Stimulated activated CD4-positive, alpha-beta T cell treated with anti-CD3 and anti-CD28 coated beads, Interleukin-4, amount 100 ng/mL, for 4 hours (primary cell): ENCODE measurements at places on chromosomes 7 and 10.

- no peak for DNase-seq
Observed at GRCh38 chr7:7177044-7177517, 5.3 kb upstream of the C1GALT1 start.

- no peak for DNase-seq
Observed at GRCh38 chr7:36684954-36685353, 39.3 kb downstream of the AOAH start.

DNA sequence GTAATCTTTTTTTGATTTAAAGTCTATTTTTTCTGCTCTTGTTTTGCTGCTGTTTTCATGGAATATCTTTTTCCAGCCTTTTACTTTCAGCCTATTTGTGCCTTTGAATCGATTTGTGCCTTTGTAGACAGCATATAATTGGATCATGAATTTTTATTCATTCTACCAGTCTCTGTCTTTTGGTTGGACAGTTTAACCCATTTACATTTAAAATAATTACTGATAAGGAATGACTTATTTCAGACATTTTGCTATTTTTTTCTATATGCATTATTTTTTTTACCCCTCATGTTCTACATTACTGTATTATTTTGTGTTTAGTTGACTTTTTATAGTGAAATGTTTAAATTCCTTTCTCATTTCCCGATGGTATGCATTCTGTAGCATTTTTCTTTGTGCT lies 99.6 kb downstream of the EXOC4 start:
- no peak for DNase-seq

GRCh38 chr10:98446151-98446660 lies 529 bp downstream of the HPS1 start:
- DNase-seq = no peak

- no peak for DNase-seq
Observed at GRCh38 chr7:44439926-44440325, 50.5 kb downstream of the NUDCD3 start.

DNA sequence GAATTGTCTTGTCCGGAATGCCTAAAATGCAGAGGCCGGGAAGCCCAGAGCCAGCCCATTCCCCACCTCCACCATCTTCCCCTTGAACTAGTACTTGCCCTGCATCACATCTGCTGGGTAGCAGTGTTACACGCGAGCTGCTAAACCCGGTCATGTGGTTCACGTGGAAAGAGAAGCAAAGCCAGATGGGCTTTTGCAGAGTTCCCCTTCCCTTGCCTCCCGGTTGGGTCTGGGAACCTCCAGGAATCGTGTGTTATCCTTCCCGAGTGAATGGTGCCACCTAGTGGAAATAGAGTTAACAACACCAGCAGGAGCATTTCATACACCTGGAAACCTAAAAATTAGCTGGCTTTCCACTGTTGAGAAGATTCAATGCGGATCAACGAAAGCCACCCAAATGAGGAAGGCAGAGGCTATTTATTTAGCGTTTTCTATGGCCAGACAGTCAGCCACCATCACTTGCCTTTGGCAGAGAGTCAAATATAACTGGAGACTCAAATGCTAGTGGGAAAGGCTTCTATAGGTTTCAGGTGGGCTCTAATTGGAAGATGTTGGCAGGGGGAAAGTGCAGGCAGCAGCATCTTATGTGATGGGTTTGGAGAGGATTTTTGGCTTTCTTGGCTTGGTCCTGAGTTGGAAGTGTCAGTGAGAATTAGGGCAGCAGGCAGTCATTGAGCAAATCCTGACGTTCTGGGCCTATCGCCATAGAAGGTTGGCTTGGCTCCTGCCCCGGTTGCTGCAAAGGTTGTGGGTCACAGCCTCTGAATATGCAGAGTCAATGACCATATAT lies 12.9 kb upstream of the DENND2A start:
- no peak for DNase-seq

DNA sequence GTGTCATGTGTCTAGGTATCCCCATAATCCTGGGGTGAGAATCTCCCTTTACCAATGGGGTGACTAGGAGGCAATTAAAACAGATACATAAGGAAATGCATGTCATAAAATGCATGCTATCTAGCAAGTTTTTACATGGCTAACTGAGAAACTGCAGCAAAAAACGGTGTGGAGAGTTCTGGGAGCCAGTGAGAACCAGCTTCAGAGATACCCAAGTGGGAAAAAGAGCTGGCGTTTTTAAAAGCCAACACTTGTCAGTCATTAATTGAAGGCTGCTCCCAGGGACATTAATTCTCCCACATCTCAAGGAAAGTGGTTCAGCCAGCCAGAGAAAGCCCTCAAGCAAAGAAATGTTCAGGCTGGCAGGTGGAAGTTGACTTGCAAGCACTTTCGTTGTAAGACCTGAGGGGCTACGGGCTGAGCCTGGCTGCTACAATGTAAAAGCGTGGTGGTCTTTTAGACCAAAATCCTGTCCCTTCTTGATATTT lies 28.1 kb downstream of the ST8SIA6 start:
- DNase-seq = no peak

GRCh38 chr10:75772153-75772887 lies 340.9 kb downstream of the LRMDA start:
- DNase-seq = no peak

DNA sequence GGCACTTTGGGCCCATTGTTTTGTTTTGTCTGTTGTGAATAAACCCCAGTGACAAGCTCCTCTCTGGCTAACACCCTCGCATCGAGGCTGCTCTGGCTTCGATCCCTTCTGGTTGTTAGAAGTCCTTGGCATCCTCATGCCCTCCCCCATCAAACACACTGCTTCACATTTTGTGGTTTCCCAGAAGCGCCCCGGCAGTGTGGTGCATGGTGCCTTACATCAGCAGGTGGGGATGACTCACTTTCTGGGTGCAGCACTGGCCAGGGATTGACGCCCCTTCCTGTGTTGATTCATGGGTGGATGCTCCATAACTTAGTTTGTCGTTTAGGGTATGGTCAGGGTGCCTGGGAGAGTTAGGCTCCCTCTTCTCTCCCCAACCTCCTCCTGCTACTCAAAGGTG lies 51.4 kb downstream of the PLPP4 start:
- no peak for DNase-seq

DNA sequence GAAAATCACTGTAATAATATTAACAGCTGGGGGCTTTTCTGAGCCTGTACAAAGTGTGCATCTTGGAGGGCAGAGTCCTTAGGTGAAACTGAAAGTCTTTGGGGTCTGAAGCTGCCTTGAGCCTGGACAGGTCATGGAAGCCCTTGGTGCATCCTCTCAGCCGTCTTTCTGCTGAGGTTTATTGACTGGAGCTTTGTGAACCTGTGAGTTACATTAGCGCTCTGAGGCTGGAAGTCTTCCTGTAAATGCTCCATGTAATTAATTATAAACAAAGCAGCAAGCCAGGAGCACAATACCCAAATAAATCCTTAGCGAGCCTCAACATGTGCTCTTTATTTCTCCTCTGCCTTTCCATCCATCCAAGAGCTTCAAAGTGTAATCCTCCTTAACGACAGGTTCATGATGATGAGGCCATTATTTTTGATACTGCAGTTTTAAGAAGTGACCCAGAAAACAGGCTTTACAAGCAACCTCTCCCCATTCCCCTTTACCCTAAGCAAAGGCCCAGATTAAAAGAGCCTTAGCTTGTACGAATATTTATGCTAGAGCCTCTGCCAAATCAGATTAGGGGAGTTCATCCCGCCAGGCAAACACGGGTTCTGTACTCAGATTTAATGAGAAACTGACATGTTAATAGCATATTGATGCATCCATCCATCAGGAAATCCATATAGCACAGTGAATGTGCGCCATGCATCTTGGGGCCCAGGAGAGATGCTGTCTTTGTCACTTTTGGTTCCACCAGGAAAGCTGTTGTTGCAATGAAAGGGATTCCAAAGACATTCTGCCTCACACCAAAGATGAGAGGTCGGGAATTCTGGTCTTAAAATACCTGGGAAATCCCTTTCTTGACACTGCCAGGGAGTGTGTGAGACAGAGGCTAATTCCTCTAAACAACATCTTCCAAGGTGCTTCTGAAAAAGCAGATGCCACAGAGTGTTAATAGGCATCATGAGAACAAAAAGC lies 118.1 kb downstream of the ANLN start:
- DNase-seq = no peak

DNA sequence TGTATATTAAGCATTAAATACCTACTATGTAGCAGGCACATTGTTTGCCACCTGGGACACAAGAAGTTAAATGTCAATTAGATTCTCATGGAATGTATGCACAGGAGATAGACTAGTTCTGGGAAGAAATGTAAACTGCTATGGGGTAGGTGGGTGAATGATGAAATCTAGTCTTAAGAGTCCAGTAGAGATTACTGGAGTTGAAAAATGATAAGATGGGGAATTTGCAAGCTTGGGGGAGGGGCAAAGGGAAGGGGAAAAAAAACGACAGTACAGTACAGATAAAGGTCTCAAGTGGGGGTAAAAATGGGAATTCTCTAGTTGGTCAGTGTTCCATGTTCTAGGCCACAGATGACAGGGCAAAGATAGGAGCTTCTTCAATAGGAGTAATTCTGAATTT lies 94.4 kb downstream of the ATE1 start:
- no peak for DNase-seq

GRCh38 chr10:5165738-5166137 lies 19.2 kb downstream of the AKR1C8 start:
- no peak for DNase-seq

DNA sequence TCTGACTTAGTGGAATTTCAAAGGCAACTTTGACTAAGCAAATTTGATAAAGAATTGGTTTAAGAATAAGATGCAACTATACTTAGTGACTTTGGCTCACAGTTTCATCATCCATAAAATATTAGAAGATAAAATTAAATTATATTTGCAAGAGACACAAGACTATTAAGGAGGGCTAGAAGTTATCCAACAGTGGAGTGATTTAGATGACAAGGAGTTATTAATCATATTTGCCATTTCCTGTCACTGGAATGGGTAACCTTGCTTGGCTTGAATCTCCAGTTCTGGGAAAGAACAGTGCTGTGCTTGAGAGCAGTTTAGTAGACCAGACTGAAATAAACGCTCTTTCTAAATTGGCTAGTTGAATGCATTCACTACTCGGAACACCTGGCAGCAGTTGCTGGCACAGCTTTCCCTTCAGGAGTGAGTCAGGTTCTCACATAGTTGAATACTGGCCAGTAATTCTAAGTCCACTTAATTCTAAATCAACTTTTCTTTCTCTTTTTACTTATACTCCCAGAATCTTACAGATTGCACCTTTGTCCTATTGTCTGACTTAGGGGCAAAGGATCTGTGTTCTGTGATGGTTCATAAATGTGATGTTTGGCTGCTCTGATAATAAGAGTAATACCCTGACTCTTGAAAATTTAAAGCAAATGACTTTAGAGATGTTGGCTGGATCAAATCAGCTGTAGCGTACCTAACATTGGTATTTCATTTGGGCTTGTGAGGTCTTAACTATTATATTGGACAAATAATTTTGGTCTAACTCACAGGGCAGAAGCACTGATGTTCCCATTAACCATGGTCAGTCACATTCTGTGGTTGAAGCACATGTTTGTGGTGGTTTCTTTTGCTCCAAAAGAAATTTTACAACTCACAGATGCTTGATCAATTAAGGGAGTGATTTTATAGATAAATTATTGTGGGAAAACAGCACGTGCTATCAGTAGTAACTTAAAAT lies 16.6 kb downstream of the STMP1 start:
- DNase-seq = no peak

DNA sequence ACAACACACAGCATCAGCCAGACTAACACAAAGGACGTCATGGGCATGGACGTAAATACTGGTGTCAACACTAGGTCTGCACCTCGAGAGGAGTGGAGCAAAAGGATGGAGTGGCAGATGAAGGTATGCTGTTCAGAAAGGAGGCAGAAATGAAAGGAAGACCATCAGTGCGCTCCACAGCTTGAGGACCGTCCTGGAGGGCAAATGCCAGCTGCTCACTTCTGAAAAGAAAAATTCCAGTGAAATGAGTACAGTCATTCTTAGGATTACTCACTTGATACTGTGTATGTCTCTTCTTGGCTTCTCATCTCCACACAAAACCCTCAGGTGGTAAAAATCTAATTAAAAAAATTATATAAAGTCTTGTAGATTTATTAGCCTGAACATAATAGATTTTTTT lies 44.8 kb downstream of the EGFR start:
- DNase-seq = no peak

DNA sequence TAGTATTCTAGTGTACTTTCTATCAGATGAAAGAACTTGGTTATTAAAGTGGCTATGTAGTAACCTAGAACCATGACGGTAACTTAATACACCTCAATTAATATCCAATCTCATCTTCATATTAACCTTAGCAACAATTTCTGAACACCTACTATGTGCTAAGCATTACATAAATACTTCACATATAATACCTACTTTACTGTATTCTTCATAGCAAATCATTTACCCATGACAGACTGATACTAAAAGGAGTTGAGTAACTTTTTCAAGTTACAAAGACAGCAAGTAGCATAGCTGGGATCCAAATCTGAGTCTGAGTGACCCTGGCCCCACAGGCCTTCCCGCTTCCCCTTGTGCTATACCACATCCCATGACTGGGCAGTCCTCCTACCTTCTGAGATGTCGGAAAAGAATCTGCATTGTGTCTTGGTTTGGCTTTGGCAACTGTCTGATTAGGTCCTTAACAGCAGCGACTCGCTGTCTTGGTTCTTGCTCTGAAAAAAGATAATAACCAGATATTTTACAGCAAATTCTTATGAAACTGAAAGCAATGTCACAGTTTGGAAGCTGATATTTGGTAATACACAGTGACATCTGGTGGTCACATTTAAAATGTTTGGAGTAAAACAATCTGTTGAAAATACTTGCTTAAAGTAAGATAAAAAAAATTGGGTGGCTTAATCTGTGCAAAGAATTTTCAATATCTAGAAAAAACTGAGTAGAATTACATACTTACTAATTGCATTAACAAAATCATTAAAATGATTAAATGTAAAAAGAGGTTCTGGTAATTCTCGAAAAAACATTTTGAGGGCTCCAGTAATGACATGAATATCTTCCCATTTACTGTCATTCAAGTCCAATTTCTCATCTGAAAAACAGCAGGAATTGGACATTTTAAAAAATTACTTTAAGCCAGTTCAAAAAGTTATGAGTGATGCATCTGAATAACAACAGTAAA lies 120.1 kb downstream of the ARHGAP12 start:
- DNase-seq = no peak
